ENCODE measurements at places on chromosomes 7 and 10. TPM values are rescaled to one million over a fixed set of nuclear protein-coding genes. Genes with fewer than 3 reads are reported as not detected.

The GRID2IP gene
- not detected for polyA plus RNA-seq

DNA sequence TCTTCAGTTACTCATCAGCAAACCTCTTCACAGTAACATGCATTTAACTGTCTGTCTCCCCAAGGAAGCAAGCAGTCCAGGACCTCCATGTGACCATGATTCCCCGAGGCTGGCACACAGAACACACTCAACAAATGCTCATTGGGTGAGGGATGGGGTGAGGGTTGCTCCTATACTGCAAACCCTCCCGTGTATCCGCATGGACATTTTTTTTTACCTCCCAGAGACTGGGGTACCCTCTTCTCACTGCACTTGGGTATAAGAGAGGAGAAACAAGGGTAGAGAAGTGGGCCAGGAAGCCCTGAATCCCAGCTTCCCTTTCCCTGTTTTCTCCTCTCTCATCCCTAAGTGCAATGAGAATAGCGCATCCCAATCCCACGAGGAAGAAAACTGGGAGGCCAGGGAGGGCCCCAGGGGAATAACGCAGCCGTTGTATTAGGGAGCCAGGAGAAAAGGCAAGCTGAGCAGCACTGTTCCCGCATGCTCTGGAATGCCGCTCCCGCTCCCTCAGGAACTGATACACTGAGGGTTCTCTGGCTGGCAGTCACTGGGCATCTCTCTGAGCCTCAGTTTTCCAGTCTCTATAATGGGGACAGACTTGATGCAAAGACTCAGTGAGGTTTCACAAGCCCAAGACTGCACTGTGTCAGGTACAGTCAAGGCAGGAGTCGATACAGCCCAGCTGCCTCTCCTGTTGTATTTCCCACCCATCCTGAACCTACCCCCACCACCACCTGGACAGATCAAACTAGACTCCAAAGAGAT, 134.6 kb downstream of the GRID1 start:
- no peak overlapping the region for H3K4me3 ChIP-seq
- H3K36me3 ChIP-seq: no peaks in the 10 kb centered on the region
- DNase-seq: no peak
- H3K27ac ChIP-seq: no peak overlapping the region

GRCh38 chr7:2125931-2126330, 106.8 kb downstream of the MAD1L1 start:
- no peak for DNase-seq
- peaks cover 5% of the 10 kb centered on the region for H3K36me3 ChIP-seq
- no peak overlapping the region for H3K4me3 ChIP-seq
- no peaks in the 10 kb centered on the region for H3K4me1 ChIP-seq
- no peak overlapping the region for H3K27ac ChIP-seq

The ZPBP gene
- polyA plus RNA-seq: not detected

The CCL24 gene
- polyA plus RNA-seq: not detected

The EN2 gene
- not detected for polyA plus RNA-seq

GRCh38 chr10:60008816-60009215, 102.5 kb upstream of the CCDC6 start:
- H3K4me1 ChIP-seq: no peaks in the 10 kb centered on the region
- H3K4me3 ChIP-seq: no peak overlapping the region
- H3K27ac ChIP-seq: no peak overlapping the region
- H3K36me3 ChIP-seq: no peaks in the 10 kb centered on the region

DNA sequence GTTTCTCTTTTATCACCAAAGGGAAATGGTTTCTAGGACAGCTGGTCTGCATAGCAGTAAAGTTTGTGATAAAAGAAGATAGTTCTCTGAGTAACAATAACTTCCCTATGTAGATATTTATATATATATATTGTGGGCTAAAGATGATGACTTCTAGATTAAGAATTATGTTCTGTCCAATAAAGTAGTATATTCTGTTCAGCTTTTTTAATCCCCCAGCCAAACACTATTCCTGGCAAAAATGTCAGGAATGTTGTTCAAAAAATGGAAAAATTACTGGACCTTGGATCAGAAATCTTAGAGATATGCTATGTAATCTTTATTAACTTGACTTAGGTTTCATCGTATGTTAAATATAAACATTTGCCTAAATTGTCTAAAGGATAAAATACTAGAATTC, 136.3 kb upstream of the GNAI1 start:
- no peak overlapping the region for H3K4me3 ChIP-seq
- DNase-seq: no peak
- H3K27ac ChIP-seq: no peak overlapping the region
- H3K36me3 ChIP-seq: no peaks in the 10 kb centered on the region
- no peaks in the 10 kb centered on the region for H3K27me3 ChIP-seq
- H3K4me1 ChIP-seq: no peaks in the 10 kb centered on the region

The AKR1E2 gene
- polyA plus RNA-seq: not detected

The LDB3 gene
- 0.06 TPM for polyA plus RNA-seq

The HTR5A gene
- polyA plus RNA-seq: not detected

The TCF7L2 gene
- 0.06 TPM for polyA plus RNA-seq

DNA sequence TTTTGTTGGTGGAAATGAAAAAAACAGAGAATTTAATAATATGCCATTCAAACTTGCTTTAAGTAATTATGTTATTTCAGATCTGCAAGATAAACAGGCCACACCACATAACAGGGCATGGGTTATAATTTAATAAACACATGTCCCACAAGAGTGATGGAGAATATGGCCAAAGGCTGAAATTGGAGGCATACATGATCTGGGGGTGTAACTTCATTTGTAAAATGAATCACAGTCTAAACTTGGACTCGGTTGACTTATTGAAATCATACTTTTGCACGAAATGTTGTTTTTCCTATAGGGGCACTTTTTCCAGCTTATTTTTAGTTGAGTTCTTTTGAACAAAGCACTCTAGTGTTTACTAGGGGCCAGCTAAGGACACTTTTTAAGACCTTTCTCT, 151.6 kb downstream of the TMEM26 start:
- H3K36me3 ChIP-seq: no peaks in the 10 kb centered on the region
- no peak for DNase-seq
- no peaks in the 10 kb centered on the region for H3K27me3 ChIP-seq
- H3K27ac ChIP-seq: no peak overlapping the region

DNA sequence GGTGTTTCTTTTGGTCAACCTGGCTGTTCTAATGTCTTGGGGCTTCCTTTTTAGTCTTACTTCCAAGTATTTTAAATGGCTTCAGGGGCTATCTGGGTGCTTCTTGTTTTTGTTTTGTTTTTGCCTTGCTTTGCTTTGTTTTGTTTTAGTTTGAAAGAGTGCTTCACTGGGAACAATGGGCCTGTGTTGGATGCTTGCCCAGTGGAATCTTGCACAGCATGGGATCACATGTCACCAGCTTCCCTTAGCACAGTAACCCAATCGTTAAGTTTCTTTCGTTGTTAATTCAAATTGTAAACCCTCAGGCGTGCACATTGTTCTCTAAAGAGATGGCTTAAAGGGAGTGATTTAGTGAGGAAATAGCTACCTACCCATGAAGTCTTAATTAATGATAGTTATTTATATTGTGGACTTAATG, 8.9 kb downstream of the COL17A1 start:
- H3K4me3 ChIP-seq: no peak overlapping the region
- no peaks in the 10 kb centered on the region for H3K27me3 ChIP-seq
- H3K27ac ChIP-seq: no peak overlapping the region
- H3K36me3 ChIP-seq: no peaks in the 10 kb centered on the region

DNA sequence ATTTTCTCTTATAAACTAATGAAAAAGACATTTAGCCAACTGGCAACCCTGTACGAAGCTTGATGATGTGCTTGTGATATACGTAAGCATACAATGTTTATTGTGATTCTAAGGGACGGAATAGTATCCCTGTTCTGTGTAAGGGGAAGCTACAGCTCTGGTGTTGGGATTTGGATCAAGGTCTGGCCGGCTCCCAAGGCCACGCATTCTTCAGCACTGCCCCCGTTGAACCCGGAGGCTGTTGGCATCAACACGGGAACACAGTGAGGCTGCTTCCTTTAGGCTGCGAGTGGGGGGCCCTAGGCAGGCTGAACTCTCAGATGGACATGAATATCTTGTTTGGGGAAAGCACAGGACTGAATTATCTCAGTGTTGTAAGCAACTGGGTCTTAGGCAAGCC, 180.6 kb downstream of the CAMK1D start:
- no peaks in the 10 kb centered on the region for H3K4me1 ChIP-seq
- H3K27me3 ChIP-seq: no peaks in the 10 kb centered on the region
- H3K4me3 ChIP-seq: no peak overlapping the region
- H3K27ac ChIP-seq: no peak overlapping the region
- no peaks in the 10 kb centered on the region for H3K36me3 ChIP-seq

The GIMAP5 gene
- polyA plus RNA-seq: 3.8 TPM

The DRGX gene
- polyA plus RNA-seq: not detected

DNA sequence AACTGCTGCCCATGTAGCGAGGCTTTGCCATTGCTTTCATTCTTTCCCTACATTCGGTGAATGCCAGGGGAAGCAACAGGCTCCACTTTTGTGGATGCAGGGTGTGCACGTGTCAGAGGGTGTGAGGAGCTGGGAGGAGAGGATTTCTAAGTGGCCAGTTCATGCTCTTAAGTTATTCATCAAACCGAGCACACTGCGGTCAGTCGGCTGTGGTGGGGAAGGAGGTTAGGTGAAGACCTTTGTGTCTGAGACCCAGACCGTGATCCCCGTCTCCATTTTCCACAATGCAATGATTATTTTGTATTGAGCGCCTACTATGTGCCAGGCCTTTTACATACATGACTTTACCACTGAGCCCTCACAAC, 438.6 kb upstream of the GALNT17 start:
- no peaks in the 10 kb centered on the region for H3K4me1 ChIP-seq
- no peaks in the 10 kb centered on the region for H3K27me3 ChIP-seq
- H3K27ac ChIP-seq: no peak overlapping the region

The SPDYE3 gene
- polyA plus RNA-seq: 7.2 TPM

The THSD7A gene
- not detected for polyA plus RNA-seq

- no peaks in the 10 kb centered on the region for H3K27me3 ChIP-seq
- DNase-seq: no peak
- no peaks in the 10 kb centered on the region for H3K4me1 ChIP-seq
- no peak overlapping the region for H3K27ac ChIP-seq
- H3K36me3 ChIP-seq: no peaks in the 10 kb centered on the region
Measured at GRCh38 chr10:24777196-24777595, 53.5 kb upstream of the ARHGAP21 start.

DNA sequence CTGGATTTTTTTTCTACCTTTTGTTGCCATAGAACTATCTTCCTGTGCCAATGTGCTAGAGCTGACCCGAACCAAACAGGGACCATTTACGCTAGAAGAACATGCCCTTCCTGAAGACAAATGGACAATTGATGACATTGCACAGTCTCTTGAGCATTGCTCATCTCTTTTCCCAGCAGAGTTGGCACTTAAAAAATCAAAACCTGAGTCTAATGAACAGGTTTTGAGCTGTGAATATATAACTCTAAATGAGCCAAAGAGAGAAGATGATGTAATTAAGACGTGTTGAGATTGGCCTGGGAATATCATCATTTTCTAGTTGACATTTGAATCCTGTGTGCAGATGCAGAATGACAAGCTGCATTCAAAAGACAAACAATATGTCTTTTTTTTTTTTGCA, 37.1 kb downstream of the TRUB1 start:
- no peak for DNase-seq
- H3K27me3 ChIP-seq: no peaks in the 10 kb centered on the region
- peaks cover 2% of the 10 kb centered on the region for H3K36me3 ChIP-seq
- H3K4me1 ChIP-seq: no peaks in the 10 kb centered on the region

The OR13A1 gene
- 0.13 TPM for polyA plus RNA-seq
